Activated CD4-positive, alpha-beta memory T cell treated with anti-CD3 and anti-CD28 coated beads, Interleukin-2, amount 10 ng/mL, durations not matched to agents 7 days and 5 days (primary cell): ENCODE measurements at places on chromosomes 6 and 20.

DNA sequence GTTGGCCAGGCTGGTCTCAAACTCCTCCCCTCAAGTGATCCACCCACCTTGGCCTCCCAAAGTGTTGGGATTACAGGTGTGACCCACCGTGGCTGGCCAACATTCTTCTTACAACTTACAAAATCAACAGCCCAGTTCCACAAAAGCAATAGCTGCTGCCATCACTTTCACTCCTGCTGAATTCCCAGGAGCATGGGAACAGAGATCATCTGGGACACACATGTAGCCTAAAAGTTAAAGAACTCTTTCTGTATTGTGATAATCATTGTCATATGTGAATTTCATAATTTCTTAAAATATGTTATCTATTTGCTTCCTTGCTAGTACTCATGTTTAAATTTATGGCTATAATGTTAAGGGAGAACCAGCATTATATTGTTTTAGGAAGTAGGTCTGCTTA, 51.7 kb downstream of the NCOA6 start:
- no peaks in the 10 kb centered on the region for H3K4me1 ChIP-seq
- no peaks in the 10 kb centered on the region for H3K27me3 ChIP-seq
- DNase-seq: no peak
- H3K36me3 ChIP-seq: peaks cover 28% of the 10 kb centered on the region

DNA sequence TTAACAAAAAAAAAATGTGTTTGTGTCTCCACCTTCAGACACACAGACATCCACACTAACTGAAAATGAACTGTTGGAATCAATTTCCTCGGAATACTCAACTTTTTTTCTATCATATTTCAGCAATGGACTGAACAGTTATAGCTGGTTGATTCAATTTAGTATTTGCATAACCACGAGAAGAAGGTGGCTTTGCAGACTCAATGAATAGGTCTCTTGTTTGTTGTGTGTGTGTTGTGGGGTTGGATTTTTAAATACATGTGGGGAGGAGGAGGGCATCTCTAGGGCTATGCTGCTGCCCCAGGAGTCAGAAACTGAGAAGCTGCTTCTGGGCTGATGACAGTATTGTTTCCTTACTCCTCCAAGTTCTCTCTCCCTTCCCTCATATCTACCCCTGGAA, 28.7 kb downstream of the TFAP2A start:
- H3K27me3 ChIP-seq: peaks cover 87% of the 10 kb centered on the region
- peaks cover 23% of the 10 kb centered on the region for H3K36me3 ChIP-seq
- no peak for DNase-seq
- H3K4me3 ChIP-seq: no peak overlapping the region

GRCh38 chr6:153958860-153959259, 80.2 kb upstream of the OPRM1 start:
- no peaks in the 10 kb centered on the region for H3K27me3 ChIP-seq
- no peak overlapping the region for H3K4me3 ChIP-seq
- H3K4me1 ChIP-seq: no peaks in the 10 kb centered on the region

DNA sequence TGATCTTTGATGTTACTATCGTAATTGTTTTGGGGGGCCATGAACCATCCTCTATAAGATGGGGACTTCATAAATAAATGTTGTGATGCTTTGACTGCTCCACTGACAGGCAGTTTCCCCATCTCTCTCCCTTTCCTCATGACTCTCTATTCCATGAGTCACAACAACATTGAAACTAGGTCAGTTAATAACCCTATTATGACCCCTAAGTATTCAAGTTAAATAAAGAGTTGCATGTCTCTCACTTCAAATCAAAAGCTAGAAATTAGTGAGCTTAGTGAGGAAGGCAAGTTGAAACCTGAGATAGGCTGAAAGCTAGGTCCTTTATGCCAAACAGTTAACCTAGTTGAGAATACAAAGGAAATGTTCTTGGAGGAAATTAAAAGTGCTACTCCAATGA, 491.0 kb downstream of the HAO1 start:
- H3K36me3 ChIP-seq: no peaks in the 10 kb centered on the region
- no peak overlapping the region for H3K27ac ChIP-seq
- no peak overlapping the region for H3K4me3 ChIP-seq
- DNase-seq: no peak
- H3K4me1 ChIP-seq: no peaks in the 10 kb centered on the region

DNA sequence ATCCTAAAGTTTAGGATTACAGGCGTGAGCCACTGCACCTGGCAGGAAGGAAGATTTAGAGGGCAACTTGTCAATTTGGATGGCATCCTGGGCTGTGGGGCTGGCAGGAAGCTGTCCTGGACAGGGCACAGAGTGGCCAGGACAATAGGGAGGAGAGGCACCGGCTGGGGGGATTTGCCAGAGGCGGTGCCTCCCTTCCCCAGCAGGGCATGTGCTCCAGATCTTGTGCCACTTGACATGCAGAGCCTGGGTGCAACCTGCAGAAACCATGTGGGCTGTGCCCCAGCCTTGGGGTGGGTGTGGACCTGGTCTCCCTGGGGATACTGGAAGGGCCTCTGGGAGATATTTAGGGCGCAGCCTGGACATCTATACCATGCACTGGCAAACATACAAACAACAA, 58.6 kb upstream of the EEF1A1 start:
- H3K27me3 ChIP-seq: no peaks in the 10 kb centered on the region
- no peak overlapping the region for H3K4me3 ChIP-seq
- H3K36me3 ChIP-seq: peaks cover 5% of the 10 kb centered on the region
- peak overlapping the region; percentile 91 for H3K27ac ChIP-seq

GRCh38 chr6:75752365-75752764, 3.3 kb downstream of the MYO6 start:
- H3K4me3 ChIP-seq: no peak overlapping the region
- peaks cover 16% of the 10 kb centered on the region for H3K27me3 ChIP-seq
- H3K4me1 ChIP-seq: peaks cover 15% of the 10 kb centered on the region
- DNase-seq: no peak
- H3K27ac ChIP-seq: no peak overlapping the region

DNA sequence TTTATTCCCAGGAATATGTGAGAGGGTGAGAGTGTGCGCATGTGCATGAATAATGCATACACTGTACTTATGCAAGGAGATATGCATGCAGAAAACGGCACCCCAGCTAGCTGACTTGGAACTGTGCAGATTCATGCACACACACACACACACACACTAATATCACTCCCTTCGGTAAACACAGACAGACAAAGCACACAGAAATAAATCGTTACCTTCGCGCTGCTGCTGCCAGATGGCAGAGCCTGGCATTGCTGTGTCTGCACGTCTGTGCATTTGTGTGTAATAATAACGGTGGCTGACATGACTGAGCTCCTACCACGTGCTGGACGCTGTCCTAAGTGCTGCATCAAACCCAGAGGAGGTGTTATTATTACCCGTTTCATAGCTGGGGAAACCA, 36.8 kb downstream of the PREX1 start:
- H3K27ac ChIP-seq: no peak overlapping the region
- H3K36me3 ChIP-seq: peaks cover 55% of the 10 kb centered on the region
- H3K27me3 ChIP-seq: no peaks in the 10 kb centered on the region
- H3K4me1 ChIP-seq: peaks cover 65% of the 10 kb centered on the region
- DNase-seq: no peak

GRCh38 chr6:152356662-152357061, 280.5 kb downstream of the SYNE1 start:
- H3K27me3 ChIP-seq: no peaks in the 10 kb centered on the region
- no peak overlapping the region for H3K27ac ChIP-seq
- no peaks in the 10 kb centered on the region for H3K4me1 ChIP-seq
- DNase-seq: no peak

DNA sequence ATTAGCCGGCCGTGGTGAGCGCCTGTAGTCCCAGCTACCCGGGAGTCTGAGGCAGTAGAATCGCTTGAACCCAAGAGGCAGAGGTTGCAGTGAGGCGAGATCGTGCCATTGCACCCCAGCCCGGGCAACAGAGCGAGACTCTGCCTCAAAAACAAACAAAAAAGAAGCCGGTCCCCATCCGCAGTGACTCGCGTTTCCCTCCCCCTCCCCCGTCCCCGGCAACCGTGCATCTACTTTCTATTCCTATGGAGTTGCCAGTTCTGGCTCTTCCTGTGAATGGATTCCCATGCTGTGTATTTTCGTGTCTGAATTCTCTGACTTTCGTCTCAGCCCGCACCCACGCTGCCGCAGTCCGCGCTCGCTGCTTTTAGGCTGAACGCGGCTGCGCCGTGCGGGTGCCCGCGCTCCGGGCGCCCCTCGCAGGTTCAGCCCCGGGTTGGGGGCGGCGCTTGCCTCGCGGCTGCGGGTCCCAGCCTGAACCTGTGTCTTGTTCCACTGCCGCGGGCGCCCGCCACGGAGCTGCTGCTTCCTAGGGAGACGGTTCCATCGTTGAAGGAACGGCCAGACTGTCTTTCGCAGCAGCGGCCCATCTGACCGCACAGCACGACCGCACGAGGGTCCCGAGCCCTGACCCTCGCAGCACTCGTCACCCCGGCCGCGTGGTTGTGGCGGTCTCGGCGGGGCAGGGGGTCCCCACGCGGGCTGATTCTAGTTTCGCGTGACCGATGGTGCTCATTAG, 1.1 kb upstream of the MRGBP start:
- peak overlapping the region; percentile 86 for H3K4me3 ChIP-seq
- peaks cover 41% of the 10 kb centered on the region for H3K4me1 ChIP-seq
- H3K27ac ChIP-seq: peak overlapping the region; percentile 97
- peaks cover 25% of the 10 kb centered on the region for H3K36me3 ChIP-seq

- no peaks in the 10 kb centered on the region for H3K36me3 ChIP-seq
- no peak overlapping the region for H3K27ac ChIP-seq
- H3K27me3 ChIP-seq: no peaks in the 10 kb centered on the region
- no peaks in the 10 kb centered on the region for H3K4me1 ChIP-seq
- H3K4me3 ChIP-seq: no peak overlapping the region
Measured at GRCh38 chr20:41981746-41982145, 363.6 kb upstream of the CHD6 start.

DNA sequence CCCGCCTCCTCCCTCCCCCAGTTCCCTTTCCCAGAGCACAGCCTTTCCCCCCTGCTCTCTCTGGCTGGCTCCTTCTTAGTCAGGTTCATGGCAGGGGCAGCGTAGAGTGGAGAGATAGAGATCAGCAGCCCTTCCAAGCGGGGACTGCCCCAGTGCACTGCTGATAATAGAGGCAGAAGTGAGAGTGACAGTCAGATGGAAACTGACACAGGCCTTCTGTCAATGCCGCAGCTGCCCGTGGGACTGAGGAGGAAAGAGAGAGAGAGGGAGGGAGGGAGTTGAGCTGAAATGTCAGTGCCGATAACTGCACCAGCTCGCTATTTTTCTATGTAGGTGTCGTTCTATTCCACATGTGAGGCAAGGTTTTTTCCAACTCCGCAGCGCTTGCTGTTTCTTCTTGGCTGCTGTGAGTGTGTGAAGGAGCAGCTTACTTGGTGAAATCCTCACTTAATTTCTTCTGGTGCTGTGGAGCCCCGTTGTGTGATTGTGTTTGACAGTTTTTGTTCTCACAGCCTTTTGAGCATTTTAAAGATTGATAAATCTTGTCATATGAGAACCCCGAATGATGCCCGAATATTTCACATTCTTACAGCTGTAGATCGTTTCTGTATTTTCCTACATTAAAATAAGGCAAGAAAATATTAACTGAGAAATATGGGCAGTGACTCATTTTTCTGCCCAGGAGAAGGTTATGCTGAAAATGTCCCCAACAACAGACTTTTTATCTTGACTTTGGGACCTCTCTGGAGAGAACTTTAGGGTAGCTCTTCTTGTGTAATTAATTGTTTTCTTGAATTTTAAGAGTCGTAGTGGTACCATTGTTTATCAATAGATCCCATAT, 386.4 kb upstream of the MMS22L start:
- H3K27ac ChIP-seq: no peak overlapping the region
- no peaks in the 10 kb centered on the region for H3K4me1 ChIP-seq

GRCh38 chr20:10004900-10005299, 29.9 kb upstream of the ANKEF1 start:
- H3K4me1 ChIP-seq: no peaks in the 10 kb centered on the region
- no peak overlapping the region for H3K27ac ChIP-seq
- no peak overlapping the region for H3K4me3 ChIP-seq
- no peaks in the 10 kb centered on the region for H3K36me3 ChIP-seq

DNA sequence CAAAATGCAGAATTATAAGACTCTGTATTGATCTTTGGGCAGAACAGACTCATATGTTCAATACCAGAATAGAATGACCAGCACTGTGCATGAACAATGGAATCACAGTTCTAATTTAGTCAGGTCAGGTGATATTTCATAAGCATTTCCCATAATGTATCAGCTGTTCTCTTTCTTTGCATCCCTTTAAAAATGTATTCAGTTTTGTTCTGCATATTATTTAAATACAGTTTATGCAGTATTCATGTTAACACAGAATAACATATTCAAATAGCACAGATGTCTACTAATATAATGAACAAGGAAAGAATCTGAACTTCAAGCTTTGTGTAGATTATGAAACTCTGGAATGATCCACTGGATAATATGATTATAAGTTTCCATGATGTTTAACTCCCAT, 128.5 kb downstream of the LAMP5 start:
- H3K27ac ChIP-seq: no peak overlapping the region
- H3K4me1 ChIP-seq: no peaks in the 10 kb centered on the region
- no peak for DNase-seq
- no peak overlapping the region for H3K4me3 ChIP-seq

GRCh38 chr6:151629791-151630190, 136.0 kb downstream of the CCDC170 start:
- DNase-seq: no peak
- H3K27ac ChIP-seq: no peak overlapping the region
- H3K4me3 ChIP-seq: no peak overlapping the region

DNA sequence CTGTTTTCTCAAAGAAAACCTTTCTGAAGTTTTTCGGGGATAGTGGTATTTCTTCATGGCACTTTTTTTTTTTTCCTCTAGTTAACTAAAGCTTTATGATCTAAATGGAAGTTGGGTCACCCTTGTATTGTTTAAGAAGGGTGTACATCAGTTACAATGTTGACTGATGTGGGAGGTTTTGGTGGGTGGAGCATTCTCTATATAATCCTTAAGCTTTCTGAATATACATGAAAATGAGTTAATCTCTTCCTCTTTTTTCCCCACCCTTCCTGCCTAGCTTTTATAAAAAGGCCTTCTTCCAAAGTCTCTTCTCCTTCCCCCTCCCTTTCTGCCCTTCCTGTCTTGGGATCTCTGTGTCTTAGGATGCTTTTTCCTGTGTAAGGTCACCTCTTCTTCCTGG, 47.2 kb downstream of the DHX35 start:
- DNase-seq: no peak
- no peak overlapping the region for H3K4me3 ChIP-seq
- H3K36me3 ChIP-seq: peaks cover 51% of the 10 kb centered on the region
- no peaks in the 10 kb centered on the region for H3K27me3 ChIP-seq
- H3K4me1 ChIP-seq: peaks cover 18% of the 10 kb centered on the region

GRCh38 chr20:50449738-50450492, 60.3 kb upstream of the PTPN1 start:
- peaks cover 31% of the 10 kb centered on the region for H3K27me3 ChIP-seq
- H3K36me3 ChIP-seq: no peaks in the 10 kb centered on the region
- H3K4me3 ChIP-seq: no peak overlapping the region
- H3K27ac ChIP-seq: no peak overlapping the region

DNA sequence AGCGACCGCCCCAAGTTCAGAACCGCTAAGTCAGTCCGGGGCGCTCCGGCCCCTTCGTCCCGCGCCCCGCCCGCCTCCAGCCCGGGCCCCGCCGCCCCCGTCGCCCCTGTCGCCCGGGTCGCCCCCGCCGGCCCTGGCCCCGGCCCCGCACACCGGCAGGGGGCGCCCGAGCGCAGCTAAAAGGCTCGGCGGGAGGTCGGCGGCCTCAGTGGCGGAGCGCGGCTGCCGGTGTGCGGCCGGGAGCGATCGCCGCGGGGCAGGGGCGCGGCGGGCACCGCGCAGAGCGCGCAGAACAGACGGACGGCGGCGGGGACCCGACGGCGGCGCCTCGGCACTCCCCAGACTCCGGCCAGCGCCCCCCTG, at the start of gene FNDC1:
TSS of gene FNDC1 (plus strand) at position 208 of the 363 bp plus-strand sequence. CDS start 197 bp downstream, outside the sequence.
- peak within 1 kb of the TSS; percentile 51 for H3K4me3 ChIP-seq
- DNase-seq: peak; percentile 62
- H3K27ac ChIP-seq: no peak within 1 kb of the TSS

GRCh38 chr6:1636272-1636825, 26.6 kb downstream of the FOXC1 start:
- DNase-seq: no peak
- no peak overlapping the region for H3K4me3 ChIP-seq
- peaks cover 5% of the 10 kb centered on the region for H3K27me3 ChIP-seq
- H3K4me1 ChIP-seq: no peaks in the 10 kb centered on the region
- H3K36me3 ChIP-seq: no peaks in the 10 kb centered on the region
